ENCODE measurements at places on chromosomes 7 and 10.

GRCh38 chr10:76922666-76923065 lies 714.9 kb downstream of the KCNMA1 start:
- DNase-seq: no peak

DNA sequence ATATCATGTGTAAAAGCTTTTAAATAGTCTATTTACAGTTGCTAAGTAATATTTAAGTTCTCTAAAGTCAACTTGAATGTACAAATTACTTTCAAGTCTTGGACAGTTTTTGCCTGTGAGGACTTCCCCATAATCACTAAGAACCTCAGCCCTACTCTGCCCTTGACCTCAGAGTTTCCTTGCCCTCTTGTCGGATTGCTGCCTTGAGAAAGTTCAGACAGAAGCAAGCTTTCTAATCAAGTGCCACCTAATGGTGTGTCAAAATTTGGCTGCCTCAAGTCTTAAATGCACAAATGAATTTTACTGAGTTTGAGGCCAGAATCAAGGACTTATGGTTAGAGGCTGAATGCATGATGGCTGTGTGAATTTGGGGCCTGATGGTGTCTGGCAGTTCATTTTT lies 88.3 kb upstream of the KAT6B start:
- DNase-seq: no peak

GRCh38 chr10:70935125-70935625 lies 46.8 kb upstream of the PCBD1 start:
- DNase-seq: no peak

DNA sequence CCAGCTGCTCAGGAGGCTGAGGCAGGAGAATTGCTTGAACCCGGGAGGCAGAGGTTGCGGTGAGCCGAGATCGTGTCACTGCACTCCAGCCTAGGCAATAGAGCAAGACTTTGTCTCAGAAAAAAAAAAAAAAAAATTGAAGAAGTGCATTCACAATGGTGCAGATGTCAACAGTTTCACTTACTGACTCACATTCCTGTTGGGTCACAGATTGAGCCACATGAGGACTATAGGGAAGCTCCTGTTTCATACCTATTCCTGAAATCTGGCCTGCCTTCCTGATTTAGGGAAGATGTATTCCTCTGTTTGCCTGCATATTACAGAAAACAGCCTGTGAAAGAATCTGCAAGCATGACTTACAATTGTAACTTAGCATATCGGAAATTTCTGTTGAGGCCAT lies 78.2 kb downstream of the AKR1C4 start:
- DNase-seq: no peak
